Activated CD4-positive, alpha-beta T cell treated with anti-CD3 and anti-CD28 coated beads for 36 hours (primary cell): ENCODE measurements at places on chromosomes 2 and 18. TPM values are rescaled to one million over a fixed set of nuclear protein-coding genes. Genes with fewer than 3 reads are reported as not detected.
A peak's percentile ranks its signal among the peaks of the same experiment; 100 is the strongest.

DAPL1 gene
- total RNA-seq: not detected

DNA sequence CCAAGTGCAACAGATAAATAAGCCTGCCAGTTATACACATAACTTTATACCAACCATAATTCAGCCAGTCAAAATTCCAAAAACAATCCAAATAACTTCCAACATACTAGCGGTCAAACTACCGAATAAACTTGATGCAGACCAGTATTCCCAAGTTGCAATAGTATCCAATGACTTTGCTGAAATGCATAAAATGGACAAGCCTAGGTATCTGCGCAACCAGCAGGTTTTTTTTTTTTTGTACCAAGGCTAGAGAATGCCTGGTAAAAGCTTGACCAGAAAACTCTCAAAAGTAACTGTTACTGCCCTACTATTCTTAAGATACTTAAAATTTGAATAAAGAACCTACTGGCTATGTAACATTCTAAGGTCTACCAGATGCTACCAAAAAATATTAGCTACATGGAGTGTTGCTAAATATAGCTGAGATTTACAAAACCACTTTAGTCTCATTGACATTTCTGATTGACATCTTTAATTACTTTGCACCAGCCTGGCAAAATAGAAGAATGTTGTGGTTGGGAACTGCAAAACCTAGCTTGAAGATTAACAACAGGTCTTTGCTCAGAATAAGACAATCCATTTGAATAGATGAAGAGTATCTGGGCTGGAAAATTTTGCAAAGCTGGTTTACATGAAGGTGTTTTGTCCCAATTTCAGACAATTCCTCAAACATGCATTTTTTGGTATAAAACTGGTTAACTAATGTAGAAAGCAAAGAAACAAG is 7.3 kb downstream of the SRSF7 start:
- no peak for DNase-seq

- DNase-seq: no peak
Observed at GRCh38 chr2:233074106-233074505, 14.0 kb downstream of the INPP5D start.

CYP27A1 gene
- total RNA-seq: 0.12 TPM

DNA sequence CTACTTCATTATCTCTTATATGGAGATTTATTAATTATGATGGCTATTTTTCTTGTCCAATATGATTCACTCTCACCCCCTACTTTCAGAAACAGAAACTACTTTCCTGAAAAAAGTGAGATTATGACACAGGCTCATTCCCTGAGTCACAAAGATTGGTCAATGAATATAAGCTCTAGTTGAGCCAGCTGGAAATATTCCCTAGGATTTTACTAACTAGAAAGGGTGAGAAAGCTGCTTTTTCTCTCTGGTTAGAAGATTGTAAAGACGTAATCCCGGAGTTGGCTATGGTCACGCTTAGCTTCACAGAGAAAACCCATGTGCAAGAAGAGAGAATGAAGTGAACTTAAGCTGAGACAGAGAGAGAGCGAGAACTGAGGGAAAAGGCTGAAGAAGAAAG is 223.7 kb upstream of the SMAD7 start:
- DNase-seq: no peak

IL36A gene
- total RNA-seq: not detected

ZNF521 gene
- not detected for total RNA-seq

DNA sequence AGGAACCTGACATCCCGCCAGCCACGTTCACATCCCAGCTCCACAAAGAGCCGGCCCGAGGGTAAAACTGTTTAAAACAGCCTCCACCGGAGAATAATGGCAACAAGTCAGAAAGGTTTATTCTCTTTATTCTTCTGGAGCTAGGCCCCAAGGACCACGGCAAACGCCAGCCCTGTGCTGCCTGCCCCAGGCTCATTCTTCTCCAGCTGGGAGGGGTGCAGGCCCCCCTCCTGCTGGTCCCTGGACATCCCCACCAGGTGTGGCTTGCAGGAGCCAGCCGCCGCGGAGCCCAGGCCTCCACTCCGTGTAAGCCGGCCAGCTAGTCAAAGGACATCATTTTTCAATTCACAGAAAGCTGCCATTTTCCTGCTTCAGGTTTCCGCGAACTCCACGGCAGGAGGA is 65.8 kb upstream of the SALL3 start:
- DNase-seq: no peak

DNA sequence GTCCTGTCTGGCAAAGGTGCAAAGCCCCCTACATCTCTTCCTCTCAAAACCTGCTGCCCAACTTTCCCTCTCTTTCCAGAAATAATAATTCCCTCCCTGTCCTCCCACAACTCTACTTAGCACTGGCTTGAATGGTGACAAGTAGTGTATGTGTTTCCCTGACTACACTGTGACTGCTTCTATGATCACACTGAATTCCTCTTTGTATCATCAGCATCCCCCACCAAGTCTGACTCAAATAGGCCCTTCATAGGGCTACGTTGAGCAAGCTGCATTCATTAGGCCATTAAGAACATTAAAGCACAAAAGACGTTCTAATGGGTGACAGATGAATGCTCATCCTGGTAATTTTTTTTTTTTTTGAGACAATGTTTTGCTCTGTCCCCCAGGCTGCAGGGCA is 13.7 kb upstream of the ST3GAL5 start:
- no peak for DNase-seq

- DNase-seq: no peak
Observed at GRCh38 chr2:236193026-236193425, 24.8 kb upstream of the GBX2 start.

GRCh38 chr2:172088245-172089004 is 3.1 kb downstream of the DLX1 start:
- no peak for DNase-seq

RAX gene
- not detected for total RNA-seq

- no peak for DNase-seq
Observed at GRCh38 chr2:212745359-212745758, 206.8 kb upstream of the ERBB4 start.

GRCh38 chr2:42217914-42218313 is 48.8 kb downstream of the EML4 start:
- DNase-seq: no peak

MAP3K20 gene
- 8.4 TPM for total RNA-seq

GRCh38 chr2:138617026-138617425 is 115.5 kb downstream of the SPOPL start:
- no peak for DNase-seq

DNA sequence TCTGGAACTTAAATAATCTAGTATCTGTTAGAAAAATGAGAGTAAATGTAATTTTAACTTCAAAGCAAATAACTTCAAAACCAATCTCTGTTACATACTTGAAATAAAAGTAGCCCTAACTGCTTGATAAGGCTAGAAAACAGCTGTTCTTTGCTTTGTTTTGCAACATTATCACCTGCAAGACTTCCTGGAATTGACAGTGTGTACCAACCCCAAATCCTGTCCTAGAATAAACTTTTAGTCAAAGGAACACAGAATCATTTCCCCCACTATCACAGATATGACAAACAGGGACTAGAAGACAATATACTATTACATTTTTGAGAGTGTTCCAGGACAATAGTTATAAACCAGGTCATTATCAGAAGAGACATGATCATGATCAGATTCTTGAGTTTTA is 105.3 kb upstream of the PGAP1 start:
- no peak for DNase-seq

DNA sequence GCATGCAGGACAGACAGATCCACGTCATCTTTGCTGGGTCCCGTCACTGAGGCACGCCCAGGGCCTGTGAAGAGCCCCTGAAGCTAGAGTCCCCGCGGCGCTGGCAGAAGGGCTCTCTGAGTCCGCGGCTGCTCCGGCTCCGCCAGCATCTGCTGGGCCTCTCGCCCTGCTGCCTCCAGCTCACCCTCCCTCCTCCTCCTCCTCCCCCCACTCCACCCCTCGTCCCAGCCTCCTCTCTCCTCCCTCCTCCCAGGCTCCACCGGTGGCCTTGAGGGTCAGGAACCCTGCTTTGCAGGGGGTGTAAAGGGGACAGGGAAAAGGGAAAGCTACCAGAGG is at the start of gene TNS1:
Gene TNS1 (minus strand): TSS at position 151 of the 336 bp plus-strand sequence. CDS start 123 bp downstream, at position 28.
- no peak for DNase-seq

- DNase-seq: no peak
Observed at GRCh38 chr2:221915926-221916325, 343.8 kb upstream of the EPHA4 start.

DNA sequence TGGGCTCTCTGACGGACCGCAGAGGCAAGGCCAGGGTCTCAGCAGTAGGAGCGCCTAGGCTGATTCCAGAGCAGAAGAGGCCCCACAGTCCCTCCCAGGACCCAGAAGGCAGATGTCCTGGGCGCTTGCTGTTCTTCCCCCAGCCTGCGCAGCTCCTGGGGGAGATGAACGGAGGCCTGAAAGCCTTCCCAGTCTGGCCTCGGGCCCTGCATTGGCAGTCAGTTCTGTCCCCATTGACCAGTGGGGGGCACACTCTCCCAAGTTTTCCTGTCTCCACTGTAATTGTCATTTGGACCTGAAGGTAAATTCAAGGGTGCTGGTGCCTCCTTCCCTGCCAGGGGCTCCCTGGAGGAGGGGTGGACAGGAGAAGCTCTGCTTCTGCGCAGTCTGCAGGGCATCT is 345.7 kb downstream of the CYP26B1 start:
- peak; percentile 41 for DNase-seq

POTEI gene
- total RNA-seq: not detected

SLC35F5 gene
- 18.4 TPM for total RNA-seq

DNA sequence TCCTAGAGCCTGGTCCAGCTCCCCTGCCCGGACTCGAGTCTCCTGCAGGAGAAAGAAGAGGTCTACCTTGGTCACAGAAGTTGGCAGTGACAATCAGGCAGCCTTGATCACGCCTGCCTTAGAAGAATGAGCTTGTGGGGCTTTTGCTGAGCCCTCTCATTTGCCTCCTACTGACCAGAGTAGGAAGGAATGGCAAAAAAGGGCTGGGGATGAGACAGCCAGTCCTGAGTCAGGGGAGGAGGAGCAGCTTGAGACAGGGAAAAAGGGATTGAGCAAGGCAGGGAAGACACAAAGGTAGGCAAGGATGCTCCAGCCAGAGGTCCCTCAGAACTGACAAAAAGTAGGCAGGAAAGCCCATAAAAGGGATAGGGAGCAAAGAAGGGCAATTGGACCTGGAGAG is 6.0 kb downstream of the WDR54 start:
- no peak for DNase-seq

GRCh38 chr2:20491739-20492531 is 45.1 kb downstream of the RHOB start:
- DNase-seq: no peak

GRCh38 chr2:232008907-232009638 is 47.6 kb downstream of the DIS3L2 start:
- no peak for DNase-seq

IL1A gene
- total RNA-seq: 6.9 TPM
